ENCODE measurements at places on chromosomes 1 and 21.

DNA sequence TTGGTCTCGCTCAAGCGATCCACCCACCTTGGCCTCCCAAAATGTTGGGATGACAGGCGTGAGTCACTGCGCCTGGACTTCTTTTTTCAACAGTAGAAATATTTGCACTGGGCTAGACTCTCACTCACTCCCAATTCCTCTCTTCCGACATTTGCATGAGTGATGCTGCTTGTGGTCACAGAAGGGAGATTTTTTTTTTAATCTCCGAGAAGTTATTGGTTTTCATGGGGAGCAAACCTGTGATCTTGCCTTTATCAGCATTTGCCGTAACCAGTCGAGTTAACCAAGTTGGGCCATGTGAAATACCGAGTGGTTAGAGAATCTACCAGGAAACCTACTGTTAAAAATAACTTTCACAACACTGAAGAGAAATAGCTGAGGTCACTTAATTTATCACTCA is 21.1 kb downstream of the ERG start:
- DNase-seq: no peak

DNA sequence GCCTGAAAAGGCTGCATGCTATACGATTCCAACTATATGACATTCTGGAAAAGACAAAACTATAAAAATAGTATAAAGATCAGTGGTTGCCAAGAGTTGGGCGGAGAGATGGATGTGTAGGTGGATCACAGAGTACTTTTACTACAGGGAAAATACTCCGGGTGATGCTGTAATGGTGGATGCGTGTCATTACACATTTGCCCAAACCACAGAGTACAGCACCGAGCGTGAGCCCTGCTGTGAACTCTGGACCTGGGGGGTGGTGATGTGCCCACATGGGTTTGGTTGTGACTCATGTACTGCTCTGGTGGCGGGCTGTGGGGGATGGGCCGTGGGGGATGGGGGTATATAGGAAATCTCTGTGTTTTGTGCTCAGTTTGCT is 162.7 kb upstream of the COL6A1 start:
- DNase-seq: no peak

- DNase-seq: no peak
Observed at GRCh38 chr21:17550671-17551308, 37.9 kb downstream of the CXADR start.

DNA sequence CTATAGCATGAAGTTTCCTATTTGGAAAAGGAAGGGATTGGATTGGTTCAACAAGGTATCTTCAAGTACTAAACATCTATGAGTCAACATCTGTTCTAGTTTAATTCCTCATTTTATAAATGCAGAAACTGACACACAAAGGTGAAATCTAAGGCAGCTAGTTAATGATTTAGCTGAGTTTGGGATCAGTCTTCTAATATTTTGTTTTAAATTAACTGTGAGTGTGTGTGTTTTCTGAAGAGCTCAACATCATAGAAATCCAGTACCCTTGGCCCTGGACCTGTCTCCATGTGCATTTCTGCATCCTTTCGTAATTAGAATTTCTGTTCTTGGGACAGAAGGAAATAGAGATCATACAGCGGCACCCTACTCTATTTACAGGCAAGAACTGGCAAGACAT is 105.9 kb downstream of the RGS2 start:
- DNase-seq: no peak

GRCh38 chr21:38911484-38912101 is 105.9 kb downstream of the ETS2 start:
- DNase-seq: no peak

GRCh38 chr1:42847111-42847595 is 740 bp downstream of the ZNF691 start:
- peak; percentile 14 for DNase-seq

- DNase-seq: no peak
Observed at GRCh38 chr1:154453574-154454352, 48.3 kb upstream of the TDRD10 start.

- DNase-seq: no peak
Observed at GRCh38 chr1:5708346-5709245, 283.6 kb downstream of the NPHP4 start.

GRCh38 chr21:45388611-45389296 is 16.2 kb upstream of the COL18A1 start:
- no peak for DNase-seq

DNA sequence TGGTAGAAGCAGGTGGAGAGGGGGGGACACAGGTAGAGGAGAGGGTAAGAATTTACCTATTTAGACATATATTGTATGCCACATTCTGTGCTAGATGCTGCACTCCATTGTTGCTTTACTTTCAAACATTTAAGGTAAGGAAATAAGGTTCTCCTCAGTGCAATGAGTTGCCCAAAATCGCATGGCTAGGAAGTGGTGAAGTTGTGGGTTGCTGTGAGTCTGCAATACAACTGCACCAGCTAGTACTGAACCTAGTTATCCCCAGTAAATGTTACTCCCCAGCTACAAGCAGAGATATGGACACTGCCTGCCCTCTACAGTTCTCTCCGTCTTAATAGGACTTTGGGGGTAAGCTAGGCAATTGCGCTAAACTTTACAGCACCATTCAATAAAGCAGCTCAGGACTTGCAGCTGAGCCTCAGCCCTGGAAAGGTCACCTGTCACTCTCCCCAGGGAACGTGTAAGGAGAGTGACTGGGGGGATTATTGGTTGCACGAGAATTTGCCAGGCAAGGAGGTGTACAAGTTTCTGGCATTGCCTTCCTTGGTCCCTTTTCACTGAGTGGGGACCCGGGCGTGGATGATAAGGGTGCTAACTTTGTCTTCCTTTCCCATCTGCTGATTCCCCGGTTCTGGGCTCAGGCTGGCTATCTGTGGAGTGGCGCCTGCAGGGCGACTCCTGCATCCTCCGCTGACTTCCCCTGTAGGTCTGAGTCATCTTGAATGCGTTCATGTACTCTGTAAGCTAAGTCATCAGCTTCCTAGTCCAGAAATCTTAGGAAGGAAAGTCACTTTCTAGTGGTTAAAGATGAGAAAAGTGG is 71.3 kb upstream of the CNTN2 start:
- DNase-seq: peak; percentile 59

GRCh38 chr1:176017722-176018121 is 189.4 kb downstream of the COP1 start:
- DNase-seq: no peak
